ENCODE measurements at places on chromosomes 3 and 15.

DNA sequence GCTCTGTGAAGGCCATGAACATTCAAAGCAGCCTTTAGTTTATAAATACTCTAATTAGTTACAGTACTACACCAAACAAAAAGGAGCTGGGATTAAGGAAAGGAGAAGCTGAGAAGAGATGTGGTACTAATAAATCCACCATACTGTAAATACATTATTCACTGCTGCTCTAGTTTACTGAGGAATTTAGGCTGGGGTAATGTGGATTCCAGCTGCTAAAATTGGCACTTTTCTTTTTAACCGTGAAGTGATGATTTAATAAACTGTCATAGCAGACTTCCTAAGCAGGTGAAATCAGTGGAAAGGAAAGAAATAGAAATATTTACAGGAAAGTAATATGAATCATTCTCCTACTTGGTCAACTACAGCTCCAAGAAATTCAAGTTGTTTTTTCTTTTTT lies 88.7 kb downstream of the TFG start:
- DNase-seq = no peak

DNA sequence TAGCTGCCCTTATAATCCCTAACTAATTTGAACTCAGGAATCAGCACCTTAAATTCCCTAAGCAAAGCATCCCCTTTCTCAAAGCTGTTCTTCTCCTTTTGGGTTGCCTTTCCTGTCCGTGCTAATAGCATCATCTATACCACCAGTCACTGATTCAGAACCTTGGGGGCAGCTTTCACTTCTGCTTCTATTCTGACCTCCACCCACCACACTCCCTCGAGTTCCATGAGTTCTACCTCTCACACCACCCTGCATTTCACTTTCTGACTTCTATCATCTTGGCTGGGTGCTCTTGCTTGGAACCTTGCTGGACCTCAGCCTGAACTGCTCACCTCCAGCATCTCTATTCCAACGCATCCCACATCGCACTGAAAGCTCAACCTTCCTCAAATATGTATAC lies 55.4 kb upstream of the KCNMB2 start:
- no peak for DNase-seq

GRCh38 chr3:39139442-39139841 lies 13.9 kb downstream of the CSRNP1 start:
- DNase-seq = no peak

DNA sequence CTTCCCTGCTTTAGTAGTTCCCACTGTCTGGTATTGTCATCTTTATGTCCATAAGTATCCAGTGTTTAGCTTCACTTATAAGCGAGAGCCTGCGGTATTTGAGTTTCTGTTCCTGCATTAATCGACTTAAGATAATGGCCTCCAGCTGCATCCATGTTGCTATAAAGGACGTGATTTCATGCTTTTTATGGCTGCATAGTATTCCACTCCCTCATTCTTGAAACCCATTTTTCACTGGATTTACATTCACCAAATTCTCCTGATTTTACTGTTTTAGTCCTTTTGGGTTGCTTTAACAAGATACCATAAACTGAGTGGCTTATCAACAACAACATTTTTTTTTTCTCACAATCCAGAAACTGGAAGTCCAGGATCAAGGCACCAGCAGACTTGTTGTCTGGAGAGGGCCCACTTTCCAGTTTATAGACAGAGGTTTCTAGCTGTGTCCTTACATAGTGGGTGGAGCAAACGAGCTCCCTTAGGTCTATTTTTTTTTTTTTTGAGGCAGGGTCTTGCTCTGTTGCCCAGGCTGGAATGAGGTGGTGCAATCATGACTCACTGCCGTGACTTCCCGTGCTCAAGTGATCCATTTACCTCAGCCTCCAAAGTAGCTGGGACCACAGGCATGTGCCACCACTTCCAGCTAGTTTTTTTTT lies 6.1 kb upstream of the TICRR start:
- DNase-seq = no peak

DNA sequence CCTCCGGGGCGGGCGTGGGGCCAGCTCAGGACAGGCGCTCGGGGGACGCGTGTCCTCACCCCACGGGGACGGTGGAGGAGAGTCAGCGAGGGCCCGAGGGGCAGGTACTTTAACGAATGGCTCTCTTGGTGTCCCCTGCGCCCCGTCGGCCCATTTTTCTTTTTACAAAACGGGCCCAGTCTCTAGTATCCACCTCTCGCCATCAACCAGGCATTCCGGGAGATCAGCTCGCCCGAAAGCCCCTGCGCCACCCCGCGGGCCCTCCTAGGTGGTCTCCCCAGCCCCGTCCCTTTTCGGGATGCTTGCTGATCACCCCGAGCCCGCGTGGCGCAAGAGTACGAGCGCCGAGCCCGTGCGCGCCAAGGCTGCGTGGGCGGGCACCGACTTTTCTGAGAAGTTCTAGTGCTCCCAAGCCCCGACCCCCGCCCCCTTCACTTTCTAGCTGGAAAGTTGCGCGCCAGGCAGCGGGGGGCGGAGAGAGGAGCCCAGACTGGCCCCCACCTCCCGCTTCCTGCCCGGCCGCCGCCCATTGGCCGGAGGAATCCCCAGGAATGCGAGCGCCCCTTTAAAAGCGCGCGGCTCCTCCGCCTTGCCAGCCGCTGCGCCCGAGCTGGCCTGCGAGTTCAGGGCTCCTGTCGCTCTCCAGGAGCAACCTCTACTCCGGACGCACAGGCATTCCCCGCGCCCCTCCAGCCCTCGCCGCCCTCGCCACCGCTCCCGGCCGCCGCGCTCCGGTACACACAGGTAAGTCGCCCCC lies at the start of gene THBS1:
TSS of gene THBS1 (plus strand) at position 595 of the 757 bp plus-strand sequence. CDS start 779 bp downstream, outside the sequence.
- peak; percentile 96 for DNase-seq

- no peak for DNase-seq
Observed at GRCh38 chr3:78517965-78518364, 1249.8 kb downstream of the ROBO1 start.

- DNase-seq = no peak
Observed at GRCh38 chr3:132294906-132295305, 22.3 kb upstream of the ACP3 start.

DNA sequence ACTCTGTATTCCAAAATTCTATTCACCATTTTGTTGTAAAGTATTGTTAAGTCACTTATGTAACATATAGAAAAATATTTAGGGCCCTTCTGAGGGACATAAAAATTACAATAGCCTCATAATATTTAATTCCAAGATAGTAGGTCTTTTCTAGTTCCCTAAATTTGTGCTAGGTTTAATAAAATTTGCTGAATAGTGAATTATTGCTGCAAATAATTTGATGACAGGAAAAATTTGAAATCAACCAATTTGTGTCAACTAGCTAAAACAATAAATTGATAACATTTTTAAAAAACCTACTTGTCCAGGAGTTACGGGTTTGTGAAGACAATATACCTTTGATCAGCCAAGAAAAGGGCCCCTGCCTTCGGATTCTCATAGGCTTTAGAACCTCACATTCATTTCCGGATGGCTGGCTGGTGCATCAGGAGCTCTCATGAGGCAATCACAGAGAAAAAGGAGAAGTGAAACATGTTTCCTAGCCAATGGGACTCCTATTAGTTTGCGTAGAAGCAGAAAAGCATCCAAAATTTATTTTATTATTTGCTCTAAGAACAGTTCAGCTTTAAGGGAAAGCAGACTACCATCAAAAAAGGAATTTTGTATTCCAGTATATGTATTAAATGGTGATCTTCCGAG lies 177.2 kb downstream of the LRRC3B start:
- no peak for DNase-seq

- DNase-seq = no peak
Observed at GRCh38 chr3:163548015-163548414, 1530.3 kb downstream of the SI start.
